ENCODE measurements at places on chromosomes 2 and 18.

DNA sequence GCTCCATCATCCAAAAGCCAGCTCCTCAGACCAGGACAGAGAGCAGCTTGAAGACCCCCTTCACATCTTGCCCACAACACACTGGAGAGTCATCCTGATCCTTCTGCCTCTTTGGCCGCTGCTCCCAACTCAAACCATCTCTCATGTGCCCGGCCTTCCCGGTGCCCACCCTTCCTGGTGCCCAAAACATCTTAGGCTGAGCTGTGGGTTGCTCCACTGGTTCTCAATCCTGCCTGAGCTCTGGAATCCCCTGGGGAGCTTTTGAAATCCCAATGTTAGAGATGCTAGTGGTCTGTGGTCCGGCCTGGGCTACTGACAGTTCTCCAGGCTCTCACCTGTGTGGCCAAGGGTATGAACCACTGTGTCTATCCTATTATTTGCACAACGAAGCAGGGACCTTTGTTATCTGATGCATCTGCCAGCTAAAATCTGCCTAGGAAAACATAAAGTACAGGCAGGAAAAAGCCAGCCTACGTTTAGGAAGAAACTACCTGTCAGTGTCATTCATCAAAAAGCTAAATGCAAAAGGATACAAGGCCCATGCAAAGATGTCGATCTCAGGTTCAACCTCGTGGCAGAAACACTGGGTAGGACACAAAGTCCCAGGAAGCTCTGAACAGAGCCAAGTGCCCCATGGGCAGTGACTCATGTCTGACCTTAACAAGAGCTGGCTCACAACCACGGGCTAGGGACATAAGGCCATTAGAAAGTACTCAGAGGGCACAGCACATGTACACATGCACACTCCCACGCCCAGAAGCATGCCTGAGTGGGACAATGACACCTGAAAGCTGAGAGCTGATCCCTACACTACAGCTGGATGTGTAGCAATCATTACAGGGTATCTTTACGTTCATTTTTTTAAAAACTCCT is 30.8 kb downstream of the TBC1D8 start:
- DNase-seq: no peak

GRCh38 chr2:239685556-239685955 is 284.7 kb upstream of the HDAC4 start:
- no peak for DNase-seq

GRCh38 chr2:203240491-203240890 is 1.7 kb downstream of the CYP20A1 start:
- no peak for DNase-seq

DNA sequence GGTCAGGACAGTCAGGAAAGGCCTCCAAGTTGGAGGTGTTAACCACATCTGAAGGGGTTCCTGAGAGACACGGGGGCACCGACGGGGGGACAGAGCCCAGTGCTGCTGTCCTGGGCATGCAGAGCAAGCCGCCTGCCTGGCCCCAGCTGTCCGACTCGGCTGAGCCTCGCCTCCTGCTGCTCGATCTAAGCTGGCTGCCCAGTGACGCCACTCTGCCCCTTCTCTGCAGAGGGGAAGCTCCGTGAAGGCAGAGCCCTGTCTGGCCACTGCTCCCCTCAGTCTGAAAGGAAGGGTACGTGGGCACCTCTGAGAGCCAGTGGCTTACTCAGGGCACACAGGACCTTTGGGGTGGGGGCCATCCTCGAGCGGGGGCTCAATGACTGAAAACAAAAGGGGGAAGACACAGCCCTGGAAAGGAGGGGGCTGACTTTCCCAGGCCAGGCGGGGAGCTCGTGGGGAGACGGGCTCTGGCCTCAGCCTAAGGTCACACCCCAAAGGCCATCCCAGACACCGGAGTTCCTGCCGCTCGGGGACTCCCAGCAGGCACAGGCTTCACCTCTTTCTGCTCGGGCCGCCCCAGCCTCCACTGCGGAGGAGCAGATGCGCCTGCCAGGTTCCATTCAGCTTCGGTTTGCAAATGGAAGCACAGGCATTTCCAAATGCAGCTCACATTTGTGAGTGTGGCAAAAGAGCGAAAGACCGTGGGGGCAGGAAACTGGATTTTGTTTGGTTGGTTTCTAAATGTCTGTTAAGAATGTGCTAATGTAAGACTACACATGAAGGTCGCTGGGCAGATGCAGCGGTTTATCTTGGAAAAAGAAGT is 136.9 kb downstream of the HDAC4 start:
- DNase-seq: no peak

GRCh38 chr2:197388866-197389587 is 45.8 kb downstream of the SF3B1 start:
- DNase-seq: no peak

DNA sequence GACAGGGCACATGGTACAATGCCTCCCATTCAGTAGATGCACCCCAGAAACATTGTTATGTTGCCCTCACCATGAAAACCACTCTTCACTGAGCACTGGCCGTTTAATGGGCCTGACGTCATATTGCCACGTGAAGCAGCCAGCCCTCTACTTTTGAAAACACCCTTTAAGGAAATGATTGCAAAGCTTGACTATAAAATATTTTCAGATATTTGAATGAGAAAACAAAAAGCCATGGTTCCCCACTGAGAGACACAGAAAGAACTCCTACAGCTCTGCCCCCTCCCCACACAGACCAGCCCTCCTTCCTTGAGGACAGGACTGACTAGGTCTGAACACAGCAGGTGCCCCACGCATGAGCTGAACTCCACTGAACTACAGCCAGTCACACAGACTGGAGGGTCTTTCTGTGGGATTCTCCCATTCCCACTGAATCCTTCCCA is 349.1 kb downstream of the ANAPC1 start:
- DNase-seq: no peak

GRCh38 chr18:24766376-24766775 is 305.9 kb downstream of the HRH4 start:
- DNase-seq: no peak

GRCh38 chr2:99698896-99699295 is 209.1 kb upstream of the REV1 start:
- no peak for DNase-seq

- DNase-seq: no peak
Observed at GRCh38 chr18:79540904-79541282, 138.7 kb upstream of the CTDP1 start.
